ENCODE measurements at places on chromosomes 7 and 10.

GRCh38 chr7:4825081-4825480 lies 36.7 kb downstream of the PAPOLB start:
- DNase-seq, result no peak

GRCh38 chr7:48426966-48427555 lies 255.8 kb downstream of the ABCA13 start:
- DNase-seq, result no peak

GRCh38 chr7:130479716-130480400 lies 12.0 kb upstream of the MEST start:
- no peak for DNase-seq

GRCh38 chr10:6647811-6648526 lies 67.9 kb upstream of the PRKCQ start:
- peak; percentile 71 for DNase-seq

- DNase-seq, result peak; percentile 33
Observed at GRCh38 chr7:149209518-149210269, 14.3 kb downstream of the ZNF282 start.

All from CD4-positive, alpha-beta T cell treated with Interleukin-6 at 100 ng/mL for 8 hours (primary cell).